ENCODE measurements at places on chromosomes 7 and 10.

GRCh38 chr7:114630201-114630990 lies 215.8 kb downstream of the FOXP2 start:
- no peak for DNase-seq

- DNase-seq: no peak
Measured at GRCh38 chr7:121083138-121083789, 94.8 kb downstream of the CPED1 start.

DNA sequence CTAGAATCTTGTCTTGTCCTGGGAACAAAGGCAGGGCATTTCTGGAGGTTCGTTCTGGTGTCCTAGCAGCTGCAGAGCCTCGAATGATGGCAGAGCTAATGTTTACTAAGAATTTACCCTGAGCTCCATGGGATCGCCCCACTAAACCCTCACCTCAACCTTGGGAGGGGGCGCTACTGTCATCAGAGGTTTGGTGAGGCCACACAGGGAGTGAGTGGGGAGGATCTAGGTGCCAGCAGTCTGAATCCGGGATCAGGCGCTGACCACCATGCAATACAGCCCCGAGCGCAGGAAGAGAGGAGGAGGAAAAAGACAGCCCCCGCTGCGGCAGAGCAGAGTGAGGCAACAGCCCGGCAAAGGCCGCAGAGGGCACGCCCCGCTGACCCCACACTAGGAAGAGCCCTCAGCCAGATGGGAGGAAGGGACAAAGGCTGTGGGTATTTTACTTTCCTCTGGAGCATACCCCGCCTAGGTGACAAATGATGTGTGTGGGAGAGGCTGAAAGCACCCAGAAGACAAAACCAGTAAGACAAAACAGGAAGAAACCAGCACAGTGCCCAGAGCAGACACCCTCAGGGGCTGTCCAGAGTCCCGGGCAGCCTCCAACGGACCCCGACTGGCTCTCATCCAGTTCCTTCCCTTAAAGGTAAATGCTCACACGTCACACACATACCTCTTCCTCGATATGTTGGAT lies 103.5 kb downstream of the FAM53B start:
- DNase-seq: no peak

DNA sequence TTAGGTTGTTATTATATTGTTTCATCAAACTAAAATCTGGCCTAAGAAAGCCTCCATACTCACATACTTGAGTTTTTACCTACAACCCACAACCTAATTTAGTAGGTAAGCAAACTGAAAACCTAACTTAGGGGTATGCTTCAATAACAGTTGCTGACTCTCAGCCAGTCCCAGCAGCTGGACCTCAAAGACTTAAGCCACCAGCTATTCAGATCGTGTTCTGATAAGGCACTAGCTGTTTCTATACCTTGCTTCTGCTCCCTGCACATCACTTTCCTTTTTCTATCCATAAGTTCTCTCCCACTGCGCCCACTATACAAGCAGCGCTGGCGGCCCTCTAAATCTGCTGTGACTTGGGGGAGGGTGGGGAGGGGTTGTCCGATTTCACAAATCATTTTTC lies 42.3 kb downstream of the SUGCT start:
- DNase-seq: no peak

DNA sequence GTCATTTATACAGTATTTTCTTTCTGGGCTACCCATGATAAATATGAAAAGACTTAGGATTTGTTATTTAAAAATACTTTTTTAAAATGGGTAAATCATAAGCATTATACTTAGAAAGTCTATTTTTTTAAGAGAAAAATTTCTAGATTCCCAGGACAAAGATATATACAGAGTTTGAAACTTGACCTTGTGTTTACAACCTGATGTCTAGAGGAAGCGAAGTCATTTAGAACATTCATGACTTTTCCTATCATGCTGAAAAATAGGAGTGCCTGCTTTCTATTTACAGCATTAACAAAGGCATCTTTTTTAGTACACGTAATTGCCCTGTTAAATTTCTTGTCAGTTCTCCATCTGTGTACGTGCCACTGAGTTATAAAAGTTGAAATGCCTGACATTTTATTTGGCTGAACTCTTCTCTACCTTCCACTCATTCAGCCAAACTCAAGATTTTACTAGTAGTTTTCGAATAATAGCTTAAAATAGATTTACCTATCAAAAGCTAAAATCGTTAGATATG lies 23.0 kb downstream of the GNAT3 start:
- no peak for DNase-seq

- DNase-seq: no peak
Measured at GRCh38 chr10:98832196-98832595, 385.5 kb upstream of the HPS1 start.

DNA sequence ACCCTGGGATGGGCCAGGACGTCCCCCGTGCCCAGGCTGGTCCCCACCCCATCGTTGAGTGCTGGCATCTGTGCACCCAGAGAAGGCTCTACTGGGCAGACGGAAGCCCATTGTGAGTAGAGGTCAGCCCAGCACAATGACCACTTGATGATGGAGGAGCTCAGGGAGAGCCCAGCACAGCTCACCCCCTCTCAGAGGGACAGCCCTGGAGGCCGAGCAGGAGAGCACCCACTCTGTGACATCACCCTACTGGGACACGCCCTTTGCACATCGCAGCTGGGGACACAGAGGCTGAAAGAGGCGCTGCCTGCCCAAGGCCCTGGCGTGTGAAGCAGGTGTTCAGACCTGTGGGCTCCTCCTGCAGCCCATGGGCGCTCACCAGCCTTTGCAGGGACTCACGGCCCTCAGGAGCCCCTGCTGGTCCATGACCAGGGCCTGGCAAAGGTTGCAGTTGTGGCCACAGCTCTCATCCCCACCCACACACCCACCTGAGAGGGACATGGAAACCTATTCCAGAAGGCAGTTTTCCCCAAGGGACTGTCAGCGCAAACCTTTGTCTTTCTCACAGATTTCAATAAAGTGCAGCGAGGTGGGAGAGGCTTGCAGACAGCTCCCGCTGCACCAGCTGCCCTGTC lies 67.2 kb upstream of the PPP2R2D start:
- DNase-seq: no peak

GRCh38 chr7:158377800-158378623 lies 209.6 kb downstream of the PTPRN2 start:
- no peak for DNase-seq

DNA sequence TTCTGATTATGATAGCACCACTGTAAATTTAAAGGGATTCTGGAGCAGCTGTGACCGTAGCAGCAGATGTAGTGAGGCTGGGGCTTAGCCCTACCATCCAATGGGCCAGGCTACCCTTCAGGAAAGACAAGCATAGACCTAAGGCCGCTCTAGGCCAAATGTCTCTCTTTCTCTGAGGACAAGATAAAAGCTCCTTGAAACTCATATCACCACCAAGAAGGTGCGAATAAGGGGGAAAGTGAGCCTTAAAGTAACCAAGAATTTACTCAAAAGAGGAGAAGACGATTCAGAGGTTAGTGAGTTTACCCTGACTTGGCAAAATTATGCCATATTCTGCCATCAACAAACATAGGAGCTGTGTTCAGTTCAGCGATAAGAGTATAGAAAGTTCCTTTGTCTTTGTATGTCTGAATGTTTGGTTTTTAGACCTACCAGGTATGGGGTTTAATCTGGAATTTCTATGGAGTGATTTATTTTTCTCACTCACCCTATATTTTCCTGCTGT lies 79.8 kb downstream of the PFKFB3 start:
- no peak for DNase-seq

DNA sequence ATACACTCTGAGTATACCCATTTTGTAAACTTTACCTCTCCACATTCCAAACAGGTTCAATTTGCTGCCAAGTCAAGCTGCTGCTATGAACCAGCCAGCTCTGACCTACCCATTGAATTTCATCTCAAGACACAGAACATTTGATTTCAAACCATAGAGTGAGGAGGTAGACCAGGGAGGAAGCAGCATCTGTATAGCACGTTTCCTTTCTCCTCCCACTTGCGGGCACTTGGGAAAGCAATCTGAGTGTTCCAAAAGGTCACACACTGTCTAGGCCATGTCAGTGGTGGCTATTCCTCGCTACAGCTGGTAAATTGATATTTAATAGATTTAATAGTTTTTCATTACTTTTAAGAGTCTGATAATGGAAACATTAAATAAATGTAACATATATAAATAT lies 147.8 kb upstream of the EEPD1 start:
- no peak for DNase-seq

GRCh38 chr7:31783221-31783620 lies 96.2 kb downstream of the PPP1R17 start:
- no peak for DNase-seq

DNA sequence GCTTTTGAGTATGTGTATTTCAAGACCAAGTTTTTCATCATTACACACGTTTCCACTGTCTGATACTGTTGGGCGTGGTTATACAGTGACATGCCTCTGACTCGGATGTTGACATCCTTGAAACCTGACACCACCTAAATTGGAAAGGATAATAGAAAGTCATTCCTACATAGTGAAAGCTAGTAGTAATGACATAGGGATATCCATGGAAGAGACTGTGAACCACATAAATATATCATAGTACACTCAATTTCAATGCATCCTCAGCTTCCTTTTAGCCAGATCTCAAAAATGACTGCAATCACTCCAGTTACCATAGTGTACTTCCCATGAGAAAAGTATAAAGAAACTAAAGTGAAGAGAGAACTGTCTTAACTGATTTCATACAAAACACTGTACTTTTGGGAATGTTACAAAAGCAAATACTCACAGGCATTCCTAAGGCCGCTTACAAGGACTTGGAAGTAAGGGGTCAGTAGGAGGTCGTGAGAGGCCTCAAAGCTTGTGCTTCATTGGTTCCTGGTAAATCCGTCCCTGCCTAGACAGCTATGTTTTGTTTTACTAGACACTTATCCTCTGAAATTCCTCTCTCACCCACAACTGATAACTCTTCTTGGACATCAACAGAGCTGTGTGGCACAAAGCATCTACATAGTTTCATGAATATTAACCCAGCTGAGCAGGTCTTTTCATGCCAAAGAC lies 71.8 kb upstream of the VWDE start:
- no peak for DNase-seq

DNA sequence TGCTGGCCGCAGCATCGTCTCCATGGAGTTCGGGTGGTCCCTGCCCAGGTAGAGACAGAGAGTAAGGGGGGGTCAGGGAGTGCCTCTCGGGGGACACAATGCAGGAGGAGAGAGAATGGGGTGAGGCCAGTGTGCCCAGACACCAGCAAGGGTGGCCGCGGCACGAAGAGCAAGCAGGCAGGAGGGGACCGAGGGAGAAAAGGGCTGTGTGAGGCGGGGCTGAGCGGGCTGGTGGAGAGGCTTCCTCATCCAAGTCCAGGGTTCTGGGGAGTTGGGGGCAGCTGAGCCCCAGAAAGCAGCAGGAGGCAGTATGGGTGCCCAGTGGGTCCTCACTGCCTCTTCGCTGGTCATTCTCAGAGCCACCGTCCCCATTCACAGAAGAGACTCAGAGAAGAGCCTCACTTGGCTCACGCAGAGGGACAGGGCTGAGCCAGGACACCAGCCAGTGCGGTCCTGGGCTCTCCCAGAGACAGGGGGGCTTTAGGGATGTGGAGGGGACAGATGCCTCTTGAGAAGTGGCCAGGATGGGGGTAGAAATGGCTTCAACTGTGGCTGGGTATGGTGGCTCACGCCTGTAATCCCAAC lies 78.9 kb downstream of the MICALL2 start:
- DNase-seq: no peak

DNA sequence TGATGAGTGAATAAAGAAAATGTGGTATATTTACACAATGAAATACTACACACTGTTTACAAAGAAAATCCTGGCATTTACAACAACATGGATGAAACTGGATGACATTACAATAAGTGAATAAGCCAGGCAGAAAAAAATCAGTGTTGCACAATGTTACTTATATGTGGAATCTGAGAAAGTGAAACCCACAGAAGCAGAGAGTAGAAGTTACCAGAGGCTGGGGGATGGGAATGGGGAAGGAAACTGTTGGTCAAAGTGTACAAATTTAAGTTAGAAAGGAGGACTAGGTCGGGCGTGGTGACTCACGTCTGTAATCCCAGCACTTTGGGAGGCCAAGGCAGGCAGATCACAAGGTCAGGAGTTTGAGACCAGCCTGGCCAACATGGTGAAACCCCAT lies 538.5 kb upstream of the MKI67 start:
- DNase-seq: no peak

DNA sequence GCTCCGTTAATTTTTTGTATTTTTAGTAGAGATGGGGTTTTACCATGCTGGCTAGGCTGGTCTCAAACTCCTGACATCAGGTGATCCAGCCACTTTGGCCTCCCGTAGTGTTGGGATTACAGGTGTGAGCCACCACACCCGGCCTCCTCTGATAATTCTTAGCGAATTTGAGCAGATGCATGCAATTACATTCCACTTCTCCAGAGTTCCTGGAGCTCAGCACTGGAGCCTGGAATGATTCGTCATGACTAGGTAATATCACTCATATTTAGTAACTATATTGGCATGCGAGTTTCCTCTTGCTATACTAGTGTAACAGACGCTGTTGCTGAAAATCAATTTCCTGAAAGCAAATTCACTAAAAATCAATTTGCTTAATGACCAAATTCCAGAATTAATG lies 86.8 kb downstream of the MKX start:
- no peak for DNase-seq

DNA sequence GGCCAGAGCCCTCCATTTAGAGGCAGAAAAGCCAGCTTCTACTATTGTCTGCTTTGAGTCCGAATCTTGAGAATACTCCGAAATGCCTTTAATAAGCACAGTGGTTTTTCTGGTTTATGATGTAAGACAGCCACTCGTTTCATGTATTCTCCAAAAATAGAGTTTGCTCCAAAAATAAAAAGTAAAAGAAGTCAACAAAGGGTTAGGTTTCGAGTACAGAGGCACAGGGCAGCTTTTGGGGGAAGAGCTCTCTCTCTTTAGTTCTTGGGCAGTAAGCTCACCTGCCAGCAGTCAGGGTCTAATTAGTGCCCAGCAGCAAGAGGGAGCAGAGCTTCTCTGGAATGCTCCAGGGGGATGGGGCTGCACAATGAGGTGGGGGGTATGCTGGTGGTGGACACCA lies 20.2 kb downstream of the CREB3L2 start:
- no peak for DNase-seq

DNA sequence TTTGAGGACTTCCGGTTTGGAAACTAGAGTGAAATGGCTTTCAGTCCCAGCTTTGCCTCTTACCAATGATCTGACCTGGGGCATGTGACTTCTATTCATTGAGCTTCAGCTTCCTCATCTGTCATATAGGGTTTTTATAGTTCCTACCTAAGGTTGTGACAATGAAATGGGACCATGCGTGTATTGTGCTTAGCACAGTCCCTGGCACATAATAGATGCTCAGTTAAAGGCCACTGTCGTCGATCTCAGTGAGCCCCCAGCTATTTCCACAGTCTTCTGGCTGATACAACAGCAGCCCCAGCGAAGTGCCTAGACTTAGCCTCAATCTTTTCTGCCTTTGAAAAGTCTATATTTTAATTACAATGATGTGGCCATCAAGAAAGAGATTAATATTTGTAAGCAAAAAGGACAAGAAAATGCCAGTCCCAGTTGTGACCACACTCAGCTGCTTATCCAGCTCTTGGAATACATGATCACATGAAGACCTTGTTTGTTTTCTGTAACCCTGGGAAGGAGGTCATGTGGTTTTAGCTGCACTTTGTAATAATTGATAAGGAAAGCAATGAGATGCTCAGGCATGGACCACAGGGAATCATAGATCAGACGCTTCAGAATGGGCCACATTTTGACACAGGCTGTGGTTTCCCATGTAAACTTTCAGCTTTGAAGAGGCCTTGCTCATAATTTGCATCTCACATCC lies 44.6 kb downstream of the VWA2 start:
- no peak for DNase-seq

Measured in effector memory CD8-positive, alpha-beta T cell (primary cell).